ENCODE measurements at places on chromosomes 5 and 9.

- no peak for DNase-seq
These were observed 841.9 kb upstream of the ACO1 start for GRCh38 chr9:31542384-31543055.

- DNase-seq: no peak
These were observed 215.8 kb downstream of the TSSK1B start for GRCh38 chr5:113218906-113219517.

- no peak for DNase-seq
These were observed 49.1 kb downstream of the SEMA4D start for GRCh38 chr9:89448821-89449220.

- no peak for DNase-seq
These were observed 35.2 kb downstream of the SLC9A3 start for GRCh38 chr5:488744-489688.

DNA sequence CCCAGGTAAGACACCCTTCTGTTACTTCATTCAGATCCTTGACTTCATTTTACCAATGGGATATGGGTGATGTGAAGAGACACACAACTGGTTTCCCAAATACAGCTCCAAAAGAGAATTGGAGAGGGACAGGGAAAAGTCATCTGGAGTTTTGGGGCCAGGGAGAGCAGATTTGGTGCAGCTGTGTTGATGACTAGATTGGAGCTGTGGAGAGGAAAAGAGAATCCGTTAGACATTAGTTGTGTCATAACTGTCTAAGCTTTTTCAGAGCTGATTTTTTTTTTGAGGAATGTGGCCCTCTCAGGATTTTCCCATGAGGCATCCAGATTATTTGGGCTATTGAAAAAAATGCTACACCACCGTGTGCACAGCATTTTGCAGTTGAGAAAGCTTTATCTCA lies 423.4 kb downstream of the DMAC1 start:
- no peak for DNase-seq

GRCh38 chr5:59178482-59178881 lies 595.6 kb downstream of the RAB3C start:
- DNase-seq: no peak

DNA sequence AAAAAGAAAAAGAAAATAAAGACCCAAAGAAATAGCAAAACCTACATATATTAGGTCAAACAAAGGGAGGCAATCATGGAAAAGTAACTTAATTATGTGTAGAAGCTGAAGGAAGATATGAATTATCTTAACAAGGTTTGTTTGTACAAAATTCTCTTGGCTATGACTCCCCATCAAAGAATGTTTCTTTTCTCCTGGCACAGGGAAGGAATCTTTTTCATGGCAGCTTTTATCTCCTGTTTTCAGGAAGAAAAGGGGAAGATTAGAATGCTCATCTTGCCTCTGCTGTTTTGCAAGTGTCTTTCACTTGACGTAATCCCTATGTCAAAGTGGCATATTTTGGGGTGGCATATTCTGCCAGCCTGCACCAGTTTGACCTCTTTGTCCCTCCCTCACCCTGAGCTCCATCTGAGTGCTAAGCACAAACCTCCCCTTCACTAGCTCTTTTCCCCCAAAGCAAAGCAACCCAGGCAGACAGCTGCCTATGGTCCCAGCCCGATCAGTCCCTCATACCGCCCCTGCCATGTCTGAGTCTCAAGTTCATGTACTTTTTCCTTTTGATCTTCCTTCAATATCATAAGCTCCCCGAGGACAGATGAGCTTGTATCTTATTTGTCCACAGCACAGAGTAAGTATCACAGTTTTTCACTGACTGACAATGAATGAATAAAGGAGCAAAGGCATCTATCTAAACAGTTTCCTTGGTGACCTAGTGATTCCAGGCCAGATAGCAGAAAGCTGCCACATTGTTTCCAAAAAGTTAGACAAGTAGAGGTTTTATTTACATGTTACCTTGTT lies 242.8 kb upstream of the ANKRD55 start:
- no peak for DNase-seq

All from T-helper 22 cell (primary cell).